ENCODE measurements at places on chromosomes 1 and 21.

GRCh38 chr1:165855010-165855838, 27.8 kb downstream of the UCK2 start:
- DNase-seq = no peak

DNA sequence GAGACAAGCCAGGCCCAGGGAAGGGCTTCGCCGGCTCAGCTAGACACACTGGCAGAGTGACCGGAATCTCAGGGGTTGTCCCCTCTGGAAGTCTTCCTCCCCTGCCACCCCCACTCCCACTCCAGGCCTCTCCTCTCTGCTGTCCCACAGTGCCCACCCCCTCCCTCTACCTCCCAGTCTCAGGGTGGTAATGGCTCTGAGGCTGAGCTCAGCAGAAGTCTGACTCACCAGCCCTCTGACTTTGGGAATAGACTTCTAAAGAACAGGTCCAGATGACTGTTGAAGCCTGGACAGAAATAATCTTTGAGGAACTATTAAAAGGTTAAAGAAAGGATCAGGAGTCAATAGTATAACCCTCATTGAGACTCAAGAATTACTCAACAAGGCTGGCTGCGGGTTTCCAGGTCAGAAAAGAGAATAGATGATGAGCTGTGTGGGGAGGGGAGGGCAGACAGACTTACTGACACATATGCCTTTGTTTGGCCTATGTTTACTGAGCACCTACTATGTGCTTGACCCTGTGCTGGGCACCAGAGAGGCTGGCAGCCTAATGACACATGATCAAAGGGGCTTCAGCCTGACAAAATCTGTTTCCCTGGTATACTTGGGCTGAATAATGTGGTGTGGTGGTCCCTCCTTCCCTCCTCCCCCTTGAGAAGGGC, 8.2 kb downstream of the HCRTR1 start:
- no peak for DNase-seq

GRCh38 chr1:26278303-26278702, 1.6 kb upstream of the SH3BGRL3 start:
- DNase-seq = no peak

GRCh38 chr1:70222716-70223235, 1.6 kb downstream of the SRSF11 start:
- no peak for DNase-seq

DNA sequence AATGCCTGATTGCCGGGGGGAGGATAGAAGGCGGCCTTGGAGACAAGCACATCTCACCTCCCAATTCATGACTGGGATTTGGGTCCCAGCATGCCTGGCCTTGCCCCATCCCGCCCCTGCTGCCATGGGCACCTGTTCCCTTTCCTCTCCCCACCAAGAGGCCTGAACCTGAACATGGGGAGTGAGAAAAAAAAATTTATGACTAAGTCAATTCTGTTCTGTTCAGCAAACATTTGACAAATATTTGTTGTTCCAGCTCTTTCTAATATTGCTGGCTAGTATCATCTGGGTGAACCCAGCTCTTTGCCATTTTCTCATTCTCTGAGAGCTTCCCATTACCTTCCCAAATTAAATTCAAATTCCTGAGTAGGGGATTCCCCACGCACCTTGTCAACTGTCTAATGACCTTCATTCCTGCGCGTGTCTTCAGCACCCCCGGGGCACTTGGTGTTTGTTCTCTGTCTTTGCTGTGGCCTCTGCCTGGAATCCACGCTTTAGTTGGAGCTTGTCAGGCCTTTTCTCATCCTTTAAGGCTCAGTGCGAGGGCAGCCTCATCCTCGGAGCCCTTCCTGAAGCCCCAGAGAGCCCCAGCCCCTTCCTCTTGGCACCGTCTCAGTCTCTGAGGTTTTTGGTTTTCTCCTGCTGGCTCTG, 42.8 kb downstream of the ARHGEF10L start:
- DNase-seq = no peak

GRCh38 chr1:212753749-212754148, 37.8 kb downstream of the NSL1 start:
- DNase-seq = no peak

DNA sequence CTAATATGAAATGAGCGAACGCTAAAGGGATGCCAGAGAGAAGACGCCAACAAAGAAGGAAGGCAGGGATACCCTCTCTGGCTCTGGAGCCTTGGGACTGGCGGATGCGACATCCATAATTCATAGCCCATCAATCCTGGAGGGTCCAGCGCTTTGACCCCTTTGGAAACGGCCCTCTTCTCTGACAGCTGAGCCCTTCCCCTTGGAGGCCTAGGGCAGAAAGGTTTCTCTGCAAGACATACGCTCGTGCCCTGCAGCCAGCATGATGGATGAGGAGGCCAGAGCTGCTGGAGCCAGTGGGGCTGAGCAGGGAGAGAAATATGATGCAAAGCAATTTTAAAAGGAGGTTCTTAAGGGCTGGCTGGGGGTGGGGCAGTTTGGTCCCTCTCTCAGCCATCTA, 22.2 kb downstream of the OPTC start:
- no peak for DNase-seq
